ENCODE measurements at places on chromosomes 7 and 10.

DNA sequence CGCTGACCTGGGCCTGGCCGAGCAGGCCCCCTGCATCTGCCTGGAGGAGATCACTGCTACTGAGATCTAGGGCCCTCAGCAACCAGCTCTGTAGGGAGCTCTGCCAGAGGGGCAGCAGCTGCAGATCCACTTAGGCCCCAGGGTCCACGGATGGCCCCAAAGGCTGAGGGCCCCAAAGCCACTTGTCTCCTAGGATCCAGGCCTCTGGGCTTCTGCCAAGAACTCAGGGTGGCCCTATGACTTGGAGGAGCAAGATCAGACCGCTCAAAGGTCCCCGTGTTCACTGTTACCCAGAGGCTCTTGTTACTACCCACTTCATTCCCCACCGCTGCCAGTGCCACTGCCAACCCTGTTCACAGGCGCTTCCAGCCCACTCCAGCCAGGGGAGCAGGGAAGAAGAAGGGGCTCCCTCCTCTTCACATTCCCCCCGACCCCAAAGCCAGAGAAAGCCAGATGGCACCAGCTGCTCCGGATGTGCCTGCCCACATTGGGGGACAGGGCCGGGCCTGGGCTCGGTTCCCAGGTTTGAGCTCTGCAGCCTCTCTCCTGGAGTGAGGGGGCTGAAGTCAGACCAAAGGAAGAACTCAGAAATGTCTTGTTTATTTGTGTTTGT is 7.6 kb downstream of the LZTS2 start:
- no peak for DNase-seq

GRCh38 chr10:44723619-44724325 is 187.4 kb upstream of the TMEM72 start:
- DNase-seq: peak; percentile 96

- no peak for DNase-seq
These were observed 38.0 kb upstream of the TARP start for GRCh38 chr7:38311329-38311937.

- no peak for DNase-seq
These were observed 127.8 kb downstream of the SH3PXD2A start for GRCh38 chr10:103727546-103727963.

GRCh38 chr10:107687701-107688100 is 523.2 kb upstream of the SORCS1 start:
- DNase-seq: no peak

GRCh38 chr10:132250481-132251475 is 57.0 kb downstream of the STK32C start:
- DNase-seq: no peak

DNA sequence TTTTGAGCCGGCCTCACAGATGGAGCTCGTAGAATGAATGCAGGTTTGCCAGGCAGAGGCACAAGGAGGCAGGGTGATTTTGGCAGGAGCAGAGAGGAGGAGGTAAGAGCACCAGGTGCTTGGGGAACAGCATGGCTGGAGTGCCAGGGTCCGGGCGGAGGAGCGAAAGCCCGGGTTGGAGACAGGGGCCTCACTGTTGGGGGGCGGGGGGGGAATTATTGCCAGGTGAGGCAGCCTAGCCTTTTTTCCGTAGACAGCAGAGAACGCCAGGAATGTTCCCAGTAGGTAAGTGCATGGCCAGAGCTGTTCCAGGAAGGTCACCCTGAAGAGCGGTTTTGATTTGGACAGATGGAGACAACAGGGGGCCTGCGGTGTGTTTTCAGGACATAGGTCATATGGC is 9.5 kb downstream of the SRRM3 start:
- no peak for DNase-seq

DNA sequence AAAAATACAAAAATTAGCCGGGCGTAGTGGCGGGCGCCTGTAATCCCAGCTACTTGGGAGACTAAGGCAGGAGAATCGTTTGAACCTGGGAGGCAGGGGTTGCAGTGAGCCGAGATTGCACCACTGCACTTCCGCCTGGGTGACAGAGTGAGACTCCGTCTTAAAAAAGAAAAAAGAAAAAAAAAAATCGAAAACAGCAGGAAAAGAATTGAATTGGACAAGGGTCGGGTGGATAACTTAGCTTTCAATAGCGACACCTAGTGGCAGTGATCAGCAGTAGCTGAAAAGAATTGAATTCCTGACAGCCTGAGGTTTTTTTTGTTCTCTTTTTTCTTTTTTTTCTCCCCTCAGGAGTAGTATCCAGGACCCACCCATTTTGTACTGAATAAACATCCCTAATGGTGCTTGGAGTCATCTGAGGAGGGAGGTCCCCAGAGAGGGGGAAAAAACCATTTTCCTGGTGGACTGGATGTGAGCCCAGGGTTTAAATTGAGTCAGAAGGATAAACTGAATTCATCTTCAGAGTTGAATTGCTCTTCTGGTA is 55.1 kb downstream of the CYCS start:
- DNase-seq: peak; percentile 84

- DNase-seq: peak; percentile 61
These were observed 198.1 kb upstream of the LYZL2 start for GRCh38 chr10:30827531-30828120.

DNA sequence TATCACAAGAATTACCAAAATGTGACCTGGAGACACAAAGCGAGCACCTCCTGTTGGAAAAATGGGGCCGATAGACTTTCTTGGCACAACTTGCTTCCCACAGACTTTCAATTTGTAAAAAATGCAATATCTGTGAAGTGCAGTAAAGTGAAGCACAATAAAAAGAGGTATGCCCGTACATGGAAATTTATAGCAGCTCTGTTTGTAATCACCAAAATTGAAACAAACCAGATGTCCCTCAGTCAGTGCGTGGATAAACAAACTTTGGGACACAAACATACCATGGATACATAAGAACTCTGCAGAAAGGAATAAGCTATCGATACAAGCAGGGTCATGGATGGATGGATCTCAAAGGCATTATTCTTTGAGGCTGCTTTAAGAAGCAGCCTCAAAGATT is 33.6 kb downstream of the ARID5B start:
- no peak for DNase-seq

- DNase-seq: no peak
These were observed 20.8 kb upstream of the RET start for GRCh38 chr10:43055991-43056567.

GRCh38 chr7:76216381-76217082 is 14.8 kb downstream of the SRRM3 start:
- DNase-seq: no peak

DNA sequence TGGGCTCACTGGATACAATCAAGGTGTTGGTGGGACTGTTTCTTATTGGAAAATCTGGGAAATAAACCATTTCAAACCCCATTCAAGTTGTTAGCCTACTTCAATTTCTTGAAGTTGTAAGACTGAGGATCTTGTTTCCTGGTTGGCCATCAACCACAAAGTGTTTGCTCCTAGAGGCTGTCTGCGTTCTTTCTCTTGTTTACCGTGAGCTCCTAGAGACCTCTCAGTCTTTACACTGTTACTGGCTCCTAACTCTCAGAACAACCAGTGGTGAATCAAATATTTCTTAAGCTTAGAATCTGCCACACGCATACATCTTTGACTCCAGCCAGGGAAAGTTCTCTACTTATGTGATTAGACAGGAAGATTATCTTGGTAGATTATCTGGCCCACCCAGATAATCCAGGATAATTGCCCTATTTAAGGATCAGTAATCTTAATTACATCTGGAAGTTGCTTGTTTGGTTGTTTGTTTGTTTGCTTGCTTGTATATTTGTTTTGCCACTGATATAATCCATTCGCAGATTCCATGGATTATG is 798.7 kb downstream of the IPMK start:
- no peak for DNase-seq

DNA sequence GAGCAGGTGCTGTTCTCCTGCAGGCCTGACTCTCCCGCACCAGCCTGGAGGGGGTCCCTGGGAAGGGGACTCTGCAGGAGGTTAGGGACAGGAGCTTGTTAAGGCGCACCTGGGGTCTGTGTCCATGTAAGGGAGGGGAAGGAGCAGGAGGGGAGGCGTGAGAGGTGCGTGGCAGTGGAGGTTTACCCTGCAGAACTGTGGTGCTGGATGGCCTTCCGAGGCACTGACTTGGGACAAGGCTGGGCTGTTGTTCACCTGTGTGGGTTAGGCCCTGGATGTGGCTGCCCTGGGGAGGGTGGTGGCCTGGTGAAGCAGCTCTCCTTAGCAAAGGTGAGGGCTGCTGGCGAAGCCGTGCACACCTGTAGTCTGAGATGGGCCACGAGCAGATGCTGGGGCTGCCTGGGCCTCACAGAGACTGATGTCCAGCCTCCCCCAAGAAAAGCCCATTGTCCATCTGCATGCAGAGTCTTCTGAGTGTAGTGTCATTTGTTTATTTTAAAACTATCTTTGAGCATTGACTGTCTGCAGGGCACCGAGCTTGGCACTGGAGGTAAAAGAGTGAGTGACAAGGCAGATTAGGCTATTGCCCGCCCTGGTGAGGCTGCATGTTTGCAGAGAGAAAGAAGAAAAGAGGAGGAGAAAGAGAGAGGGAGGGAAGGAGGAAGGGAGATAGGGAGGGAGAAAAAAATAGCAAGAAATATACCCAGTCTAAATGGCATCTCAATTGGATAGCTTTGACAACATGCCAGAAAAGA is 225.3 kb downstream of the GLRX3 start:
- DNase-seq: no peak

- DNase-seq: no peak
These were observed 50.6 kb upstream of the NPY start for GRCh38 chr7:24233386-24233785.

DNA sequence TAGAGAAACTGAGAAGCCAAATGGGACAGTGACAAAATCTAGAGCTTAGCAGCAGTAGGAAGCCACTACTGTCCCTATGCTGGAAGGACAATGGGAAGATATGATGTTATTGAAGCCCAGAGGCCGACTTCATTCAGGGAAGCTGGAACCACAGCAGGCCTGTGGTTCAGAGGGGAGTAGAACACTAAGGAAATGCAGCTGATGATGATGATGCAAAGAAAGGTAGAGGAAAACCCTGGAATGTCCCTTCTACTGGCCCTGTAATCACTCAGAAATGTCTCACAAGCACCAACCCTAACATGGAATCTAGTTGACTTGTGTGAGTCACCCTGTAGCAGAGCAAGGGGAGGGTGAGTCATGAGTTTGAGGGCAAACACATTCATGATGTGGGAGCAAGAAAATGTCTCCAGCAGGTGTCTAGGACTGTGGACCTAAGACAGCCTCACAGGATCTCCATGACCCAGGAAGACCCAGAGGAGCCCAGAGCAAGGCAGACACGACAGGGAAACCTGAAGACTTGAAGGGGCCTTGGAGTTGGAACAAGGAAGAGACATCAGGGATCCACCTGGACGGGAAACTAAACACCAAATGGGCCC is 37.0 kb upstream of the LRRC17 start:
- peak; percentile 99 for DNase-seq

DNA sequence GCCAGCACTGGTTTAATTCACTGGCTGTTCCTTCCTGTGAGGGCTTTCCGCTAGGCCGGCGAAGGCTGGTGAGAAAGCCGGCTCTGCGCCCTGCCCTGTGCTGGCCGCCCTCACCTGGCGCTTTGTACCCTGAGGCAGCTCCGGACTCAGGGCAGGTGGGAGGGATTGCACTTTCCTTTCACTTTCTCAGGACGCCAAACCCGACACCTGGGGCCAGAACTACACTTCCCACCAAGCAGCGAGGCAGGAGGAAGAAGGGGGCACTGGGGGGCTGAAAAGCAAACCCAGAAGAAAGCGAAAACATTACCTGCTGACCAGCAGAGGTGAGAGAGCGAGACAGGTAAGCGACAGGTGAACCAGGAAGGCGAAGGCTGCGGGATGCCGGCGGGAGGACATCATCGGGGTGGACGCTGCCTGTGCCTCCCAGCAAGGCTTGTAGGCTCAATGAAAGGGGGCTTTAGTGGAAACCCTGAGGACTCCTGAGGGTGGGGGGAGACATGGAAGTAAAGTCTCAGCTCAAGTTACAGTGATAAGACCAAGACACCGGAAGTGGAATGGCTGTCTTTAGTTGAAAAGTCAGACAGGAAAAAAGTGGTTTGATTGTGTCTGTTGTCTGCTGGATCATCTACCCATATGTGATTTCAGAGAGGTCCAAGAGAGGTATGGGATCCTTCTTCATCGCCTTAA is at the start of gene RAB19:
RAB19 (plus strand) TSS at position 181 of the 687 bp plus-strand sequence. CDS start 3,589 bp downstream, outside the sequence.
- no peak for DNase-seq

- no peak for DNase-seq
These were observed 15.1 kb downstream of the ANTXRL start for GRCh38 chr10:46301721-46302479.

DNA sequence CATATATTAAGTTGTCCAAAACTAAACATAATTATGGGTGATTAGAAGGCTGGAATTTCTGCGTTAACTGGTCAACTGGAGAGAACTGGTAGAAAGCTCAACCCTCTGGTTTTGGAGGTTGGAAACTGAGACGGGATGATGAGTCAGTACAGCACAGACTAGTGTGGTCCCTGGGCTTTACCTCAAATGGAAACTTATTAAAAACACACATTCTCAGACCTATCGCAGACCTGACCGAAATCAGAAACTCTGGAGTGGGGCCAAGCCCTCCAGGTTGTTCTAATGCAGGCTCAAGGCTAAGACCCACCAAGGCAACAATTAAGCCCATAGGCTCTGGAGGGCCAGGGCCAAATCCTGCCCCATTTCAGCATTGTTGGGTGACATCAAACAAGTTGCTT is 136.9 kb downstream of the KCNMA1 start:
- peak; percentile 67 for DNase-seq

Data from fibroblast of skin of right biceps (primary cell).